ENCODE measurements at places on chromosomes 12 and 14.

DNA sequence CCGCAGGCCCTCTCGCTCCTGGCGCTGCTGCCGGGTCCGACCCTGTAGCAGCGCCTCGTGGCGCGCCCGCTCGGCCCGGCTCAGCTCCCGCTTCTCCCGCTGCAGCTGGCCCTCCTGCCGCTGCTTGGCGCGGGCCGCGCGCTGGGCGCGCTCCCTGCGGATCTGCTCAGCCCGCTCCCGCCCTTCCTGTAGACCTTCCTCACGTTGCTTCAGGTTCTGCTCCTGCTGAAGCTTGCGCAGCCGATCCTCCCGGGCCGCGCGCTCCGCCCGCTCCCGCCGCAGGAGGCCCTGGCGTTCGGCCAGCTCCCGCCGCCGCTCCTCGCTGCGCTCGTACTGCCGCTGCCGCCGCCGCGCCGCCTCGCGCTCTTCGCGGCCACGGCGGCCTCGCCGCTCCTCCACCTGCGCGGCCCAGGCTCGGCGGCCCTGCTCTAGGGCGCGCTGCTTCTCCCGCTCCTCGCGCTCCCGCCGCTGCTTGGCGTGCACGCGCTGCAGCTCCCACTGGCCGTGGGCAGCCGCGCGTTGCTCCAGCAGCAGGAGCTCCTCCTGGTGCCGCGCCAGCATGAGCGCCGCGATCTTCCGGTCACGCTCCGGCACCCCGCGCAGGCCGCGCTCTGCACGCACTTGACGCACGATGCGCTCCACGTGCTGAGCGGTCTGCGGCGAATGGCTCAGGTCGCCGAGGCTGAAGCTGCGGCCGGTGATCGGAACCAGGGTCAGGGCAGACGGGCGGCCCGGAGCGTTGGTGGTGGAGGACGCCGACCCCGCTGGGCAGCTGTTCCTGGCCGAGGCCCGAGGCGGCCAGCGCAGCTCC, 2.4 kb downstream of the CCDC177 start:
- peak; percentile 51 for DNase-seq

DNA sequence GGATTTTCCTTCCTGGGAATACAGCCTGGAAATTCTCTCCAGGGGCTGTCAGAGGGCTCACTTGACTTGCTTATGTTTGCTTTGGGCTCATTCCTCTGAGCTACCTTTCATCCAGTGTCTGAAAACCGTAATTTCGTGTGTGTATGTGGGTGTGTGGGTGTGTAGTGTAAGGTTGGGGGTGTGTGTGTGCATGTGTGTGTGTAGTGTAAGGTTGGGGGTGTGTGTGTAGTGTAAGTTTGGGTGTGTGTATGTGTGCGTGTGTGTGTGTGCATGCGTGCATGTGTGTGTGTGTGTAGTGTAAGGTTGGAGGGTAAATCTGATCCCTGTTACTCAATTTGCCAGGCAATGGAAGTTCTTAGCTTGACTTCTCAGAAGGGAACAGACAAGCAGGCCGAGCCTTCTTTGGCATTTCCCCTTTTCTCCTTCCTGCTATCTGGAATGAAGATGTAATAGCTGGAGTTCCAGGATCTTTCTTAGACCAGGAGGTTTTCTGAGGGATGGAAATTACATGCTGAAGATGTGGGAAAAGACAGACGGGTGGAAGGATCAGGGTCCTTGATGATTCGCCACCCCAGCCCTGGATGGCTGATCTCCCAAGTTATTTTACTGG, 15.5 kb upstream of the BEGAIN start:
- no peak for DNase-seq

DNA sequence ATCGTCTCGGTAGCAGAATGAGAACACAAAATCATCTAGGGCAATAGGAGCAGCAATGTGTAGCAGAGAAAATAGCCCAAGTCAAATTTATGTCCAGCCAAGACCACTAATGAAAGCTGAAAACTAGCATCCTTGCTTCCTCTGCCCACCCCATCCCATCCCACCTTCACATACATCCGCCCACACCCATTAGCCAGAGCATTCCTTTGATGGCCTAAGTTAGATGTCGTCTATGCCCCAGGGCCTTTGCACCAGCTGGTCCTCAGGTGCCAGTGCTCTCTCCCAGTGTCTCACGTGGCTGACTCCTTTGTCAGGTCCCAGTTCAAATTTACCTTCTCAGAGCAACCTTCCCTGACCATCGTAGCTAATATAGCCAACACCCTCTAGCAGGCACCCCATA, 17.8 kb upstream of the PPP2R5C start:
- DNase-seq = no peak

DNA sequence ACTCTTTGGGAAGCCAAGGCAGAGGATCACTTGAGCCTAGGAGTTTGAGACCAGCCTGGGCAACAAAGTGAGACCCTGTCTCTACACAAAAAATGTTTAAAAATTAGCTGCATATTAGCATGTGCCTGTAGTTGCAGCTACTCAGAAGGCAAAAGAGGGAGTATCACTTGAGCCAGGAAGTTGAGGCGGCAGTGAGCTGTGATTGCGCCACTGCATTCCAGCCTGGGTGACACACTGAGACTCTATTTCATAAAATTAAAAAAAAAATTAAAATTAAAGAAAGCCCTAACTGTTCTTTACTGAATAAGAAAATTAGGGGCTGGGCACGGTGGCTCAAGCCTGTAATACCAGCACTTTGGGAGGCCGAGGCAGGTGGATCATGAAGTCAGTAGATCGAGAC, 27.0 kb downstream of the SENP1 start:
- no peak for DNase-seq

GRCh38 chr14:68486033-68486732, 306.7 kb downstream of the ZFP36L1 start:
- DNase-seq = no peak

GRCh38 chr14:29724991-29725390, 202.7 kb downstream of the PRKD1 start:
- DNase-seq = peak; percentile 49

DNA sequence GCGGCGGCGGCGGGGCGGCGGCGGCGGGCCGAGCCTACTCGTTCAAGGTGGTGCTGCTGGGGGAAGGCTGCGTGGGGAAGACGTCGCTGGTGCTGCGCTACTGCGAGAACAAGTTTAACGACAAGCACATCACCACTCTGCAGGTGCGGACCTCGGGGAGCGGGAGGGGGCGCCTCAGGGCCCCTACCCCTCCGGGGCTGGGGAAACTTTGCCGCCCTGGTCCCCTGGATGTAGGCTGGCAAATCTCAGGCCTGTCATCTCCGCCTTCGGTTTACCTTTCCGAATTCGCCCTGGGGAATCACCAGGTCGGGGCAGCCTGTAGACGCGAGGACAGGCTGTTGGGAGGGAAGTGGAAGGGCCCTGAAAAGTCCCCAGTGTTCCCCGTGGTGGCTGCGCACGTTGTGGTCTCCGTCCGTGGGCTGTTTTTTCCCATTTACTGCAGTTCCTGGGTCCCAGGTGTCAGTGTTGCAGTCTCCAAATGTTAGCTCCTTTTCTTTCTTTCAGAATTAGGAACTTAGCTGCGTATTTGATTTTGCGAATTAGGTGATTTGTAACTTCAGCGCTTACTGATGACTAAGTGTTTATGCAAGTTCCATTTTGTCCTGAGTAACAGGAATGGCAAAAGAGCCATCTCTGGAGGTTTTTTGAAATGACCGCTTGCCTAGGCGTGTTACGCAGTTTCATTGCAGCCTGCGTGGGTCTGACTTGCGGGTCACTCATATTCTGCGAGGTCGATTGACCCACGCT, 656 bp downstream of the RAB21 start:
- no peak for DNase-seq

DNA sequence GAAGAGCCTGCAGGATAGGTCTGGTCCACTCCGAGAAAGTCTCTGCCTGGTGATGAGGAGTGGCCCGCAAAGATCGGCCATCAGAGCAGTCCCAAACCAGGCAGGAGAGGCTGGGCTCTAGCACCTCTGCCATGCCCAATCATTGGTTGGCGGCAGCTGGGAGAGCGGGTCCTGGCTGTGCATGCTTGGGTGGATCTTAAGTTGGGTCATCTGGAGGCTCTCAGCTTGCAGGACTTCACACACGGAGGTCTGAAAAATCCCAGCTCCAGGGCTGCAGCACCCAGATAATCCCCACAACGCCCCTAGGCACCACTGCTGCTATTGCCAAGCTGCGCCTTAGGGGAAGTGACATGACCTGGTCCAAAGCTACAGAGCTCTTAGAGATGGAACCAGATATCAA, 766.7 kb upstream of the TBX3 start:
- no peak for DNase-seq

Measured in NCI-H774 (cell line).